RWPE2 (cell line): ENCODE measurements at places on chromosomes 5 and 9.
A peak's percentile ranks its signal among the peaks of the same experiment; 100 is the strongest.

GRCh38 chr9:71770170-71770569 is 1.9 kb upstream of the CEMIP2 start:
- DNase-seq: no peak

- DNase-seq: peak; percentile 51
Observed at GRCh38 chr5:1765141-1765879, 34.3 kb downstream of the MRPL36 start.

- peak; percentile 45 for DNase-seq
Observed at GRCh38 chr9:133737774-133738639, at the start of gene SARDH. TSS of gene SARDH (minus strand) at chr9:133738352. CDS start at chr9:133734173, 4,179 bp downstream.

GRCh38 chr9:120846251-120846889 is 3.6 kb upstream of the PSMD5 start:
- no peak for DNase-seq

DNA sequence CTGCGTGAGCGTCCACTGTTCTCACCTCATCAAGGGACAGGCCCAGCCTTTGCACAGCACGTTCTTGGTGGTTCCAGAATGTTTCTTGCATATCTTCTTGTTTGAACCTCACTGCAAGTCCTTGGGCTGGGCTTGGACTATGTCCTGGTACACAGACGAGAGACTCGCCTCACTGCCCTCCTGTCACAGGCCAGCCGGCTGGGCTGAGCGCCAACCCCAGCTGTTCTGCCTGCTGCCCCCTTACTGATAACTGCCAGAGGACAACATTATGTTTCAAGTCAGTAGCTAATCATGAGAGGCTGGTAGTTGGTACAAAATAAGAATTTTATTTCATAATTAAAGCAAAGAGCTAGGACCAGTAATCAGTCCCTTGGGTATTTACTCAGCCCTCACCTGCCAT is 52.8 kb upstream of the LRRTM2 start:
- DNase-seq: no peak

- no peak for DNase-seq
Observed at GRCh38 chr9:98576354-98576753, 132.4 kb downstream of the GABBR2 start.

DNA sequence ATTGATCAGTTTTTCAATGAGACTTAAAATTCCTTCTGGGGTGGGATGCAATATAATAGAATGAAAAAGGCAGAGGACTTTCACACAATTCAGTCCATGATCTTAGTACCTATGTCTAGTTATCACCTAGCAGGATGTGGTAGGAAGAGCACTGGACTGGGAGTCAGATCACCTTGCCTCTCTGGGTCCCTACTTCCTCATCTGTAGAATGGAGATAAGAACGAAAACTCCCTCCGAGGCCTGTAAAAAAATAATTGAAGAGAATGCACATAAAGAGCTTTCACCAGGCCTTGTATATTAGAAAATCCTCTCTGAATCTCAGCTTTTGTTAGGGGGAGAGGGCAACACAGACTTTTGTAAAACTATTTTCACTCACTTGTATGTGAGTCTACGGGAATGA is 681 bp upstream of the TMEFF1 start:
- DNase-seq: no peak

DNA sequence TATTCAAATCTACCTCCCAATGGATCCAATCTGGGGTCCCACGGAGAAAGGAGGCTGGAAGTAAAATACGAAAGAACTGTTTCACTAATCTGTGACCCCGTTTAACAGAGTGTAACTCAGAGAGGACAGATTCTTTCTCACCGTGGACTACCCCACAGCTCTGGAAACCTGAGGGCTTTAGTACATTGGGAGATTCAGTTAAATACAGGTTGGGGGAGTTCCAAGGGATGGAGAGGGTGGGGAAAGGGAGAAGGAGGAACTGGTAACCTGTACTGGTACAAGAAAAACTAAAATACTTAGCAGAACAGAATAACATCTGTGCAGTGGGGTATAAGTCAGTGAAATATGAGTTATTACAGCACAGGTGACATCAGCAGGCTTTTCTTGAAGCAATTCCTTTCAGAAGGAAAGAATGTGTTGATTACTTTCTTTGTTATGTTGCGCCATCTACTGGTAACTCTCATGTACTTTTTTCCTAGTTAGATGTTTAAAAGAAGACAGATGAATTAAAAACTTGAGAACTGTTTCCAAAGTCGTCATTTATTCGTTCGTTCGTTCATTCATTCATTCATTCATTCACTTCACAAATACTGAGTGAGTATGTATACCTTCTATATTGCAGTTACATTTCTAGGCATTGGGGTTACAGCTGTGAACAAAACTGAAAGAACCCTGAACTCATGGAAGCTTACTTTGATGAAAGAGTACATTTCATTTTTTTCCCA is 30.0 kb upstream of the STOM start:
- DNase-seq: no peak

DNA sequence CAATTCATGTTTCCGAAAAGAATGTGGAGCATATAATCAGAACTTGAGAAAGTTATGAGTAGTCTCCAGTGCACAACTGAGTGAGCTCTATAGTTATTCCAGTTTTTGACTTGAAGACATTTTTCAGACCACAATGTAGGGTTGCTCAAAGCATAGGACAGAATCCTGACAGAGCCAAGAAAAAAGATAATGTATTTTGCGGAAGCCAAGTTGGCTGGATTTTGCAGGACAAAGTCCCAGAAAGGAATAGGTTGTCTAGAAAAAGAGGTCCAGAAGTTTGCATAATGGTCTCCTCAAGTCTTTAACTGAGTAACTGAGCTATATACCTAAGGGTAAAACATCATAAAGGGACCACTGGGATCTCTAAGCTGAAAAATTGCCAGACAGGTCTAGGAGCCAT is 1028.0 kb downstream of the TAF11L14 start:
- no peak for DNase-seq

DNA sequence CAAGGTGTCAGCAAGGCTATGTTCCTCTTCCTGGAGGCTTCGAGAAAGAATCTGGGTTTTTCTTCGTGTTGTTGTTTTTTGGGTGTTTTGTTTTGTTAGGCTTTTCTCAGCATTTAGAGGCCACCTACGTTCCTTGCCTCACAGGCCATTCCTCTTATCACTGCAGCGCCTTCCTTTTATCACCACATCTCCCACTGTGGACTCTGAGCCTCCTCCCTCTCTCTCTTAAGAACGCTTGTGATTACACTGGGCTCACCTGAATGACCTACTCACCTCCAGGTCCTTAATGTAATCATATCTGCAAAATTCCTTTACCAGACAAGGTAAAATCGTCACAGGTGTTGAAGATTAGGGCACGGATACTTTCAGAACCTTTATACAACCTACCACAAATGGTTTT is 340.8 kb downstream of the DTWD2 start:
- DNase-seq: no peak

- no peak for DNase-seq
Observed at GRCh38 chr5:2373631-2374030, 377.8 kb downstream of the IRX2 start.

GRCh38 chr5:169328401-169328800 is 27.5 kb upstream of the SLIT3 start:
- no peak for DNase-seq

DNA sequence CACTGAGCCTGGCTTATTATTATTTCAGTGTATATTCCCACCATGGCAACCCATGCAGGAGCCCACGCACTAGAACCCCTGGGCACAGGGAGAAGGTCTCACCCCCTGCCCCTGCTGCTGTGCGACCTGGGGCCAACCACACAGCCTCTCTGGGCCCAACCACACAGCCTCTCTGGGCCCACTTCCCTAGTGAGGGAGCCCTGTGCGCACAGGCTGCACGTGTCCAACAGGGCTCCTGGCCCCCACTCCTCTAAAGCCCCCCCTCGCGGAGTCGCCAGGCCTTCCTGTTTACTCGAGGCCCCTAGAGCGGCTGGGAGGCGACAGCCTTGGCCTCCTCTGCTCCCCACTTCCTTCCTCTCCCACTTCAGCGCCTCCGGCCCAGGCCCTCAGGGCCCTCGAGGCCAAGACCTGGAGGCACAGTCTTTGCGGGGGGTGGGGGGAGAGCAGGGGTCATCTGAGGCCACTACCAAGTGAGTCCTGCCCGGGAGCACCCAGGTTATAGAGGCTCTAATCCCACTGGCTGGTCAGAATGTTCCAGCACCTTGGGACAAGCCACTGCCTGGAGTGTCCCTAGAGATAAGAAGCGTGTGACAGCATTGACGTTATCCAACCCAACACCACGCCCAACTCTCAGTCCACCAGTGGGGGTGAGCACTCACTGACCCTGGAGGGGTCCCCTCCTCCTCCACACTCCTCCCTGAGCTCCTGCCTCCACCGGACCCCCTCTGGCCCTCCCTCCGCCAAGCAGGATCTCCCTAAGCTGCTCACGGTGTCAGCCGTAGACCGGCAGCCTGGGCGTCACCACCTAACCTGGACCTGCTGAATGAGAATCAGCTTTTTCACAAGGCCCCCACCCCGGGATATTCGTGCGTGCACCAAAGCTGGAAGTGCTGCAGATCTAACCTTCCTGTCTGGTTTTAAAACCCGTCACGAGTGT is 7.9 kb upstream of the ENG start:
- DNase-seq: no peak

DNA sequence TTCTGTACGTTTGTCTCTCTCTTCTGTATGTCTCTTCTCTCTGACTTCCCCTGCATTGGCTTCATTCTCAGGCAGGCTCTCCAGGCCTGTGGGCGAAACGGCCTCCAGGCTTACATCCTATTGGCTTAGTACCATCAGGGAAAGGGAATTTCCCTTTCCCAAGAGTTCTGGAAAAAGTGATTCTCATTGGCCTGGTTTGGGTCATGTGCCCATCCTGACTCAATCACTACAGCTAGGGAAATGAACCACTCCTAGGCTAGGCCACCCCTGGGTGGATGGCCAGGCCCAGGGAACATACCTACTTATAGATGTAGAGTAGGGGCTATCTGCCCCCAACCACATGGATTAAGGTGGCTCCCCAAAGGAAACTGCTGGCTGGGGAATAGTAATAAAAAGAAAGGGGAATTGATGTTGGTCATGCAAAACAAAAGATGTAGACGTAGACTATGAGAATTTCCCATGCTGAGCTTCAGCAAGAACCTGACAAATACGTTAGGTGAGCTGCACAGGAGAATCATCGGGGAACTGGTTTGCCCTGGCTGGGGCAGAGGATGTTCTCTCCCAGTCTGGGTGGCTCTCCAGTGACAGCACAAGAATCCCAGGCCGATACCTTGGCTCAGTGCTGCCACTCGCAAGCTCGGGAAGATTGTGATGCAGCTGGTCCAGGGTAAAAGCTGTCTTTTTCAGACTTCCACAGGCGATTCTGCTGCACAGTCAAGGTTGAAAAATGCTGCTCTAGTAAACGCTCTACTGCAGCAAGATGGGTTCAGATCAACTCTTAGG is 3.7 kb upstream of the EGR1 start:
- no peak for DNase-seq

GRCh38 chr5:72480841-72481240 is 26.4 kb downstream of the ZNF366 start:
- no peak for DNase-seq

DNA sequence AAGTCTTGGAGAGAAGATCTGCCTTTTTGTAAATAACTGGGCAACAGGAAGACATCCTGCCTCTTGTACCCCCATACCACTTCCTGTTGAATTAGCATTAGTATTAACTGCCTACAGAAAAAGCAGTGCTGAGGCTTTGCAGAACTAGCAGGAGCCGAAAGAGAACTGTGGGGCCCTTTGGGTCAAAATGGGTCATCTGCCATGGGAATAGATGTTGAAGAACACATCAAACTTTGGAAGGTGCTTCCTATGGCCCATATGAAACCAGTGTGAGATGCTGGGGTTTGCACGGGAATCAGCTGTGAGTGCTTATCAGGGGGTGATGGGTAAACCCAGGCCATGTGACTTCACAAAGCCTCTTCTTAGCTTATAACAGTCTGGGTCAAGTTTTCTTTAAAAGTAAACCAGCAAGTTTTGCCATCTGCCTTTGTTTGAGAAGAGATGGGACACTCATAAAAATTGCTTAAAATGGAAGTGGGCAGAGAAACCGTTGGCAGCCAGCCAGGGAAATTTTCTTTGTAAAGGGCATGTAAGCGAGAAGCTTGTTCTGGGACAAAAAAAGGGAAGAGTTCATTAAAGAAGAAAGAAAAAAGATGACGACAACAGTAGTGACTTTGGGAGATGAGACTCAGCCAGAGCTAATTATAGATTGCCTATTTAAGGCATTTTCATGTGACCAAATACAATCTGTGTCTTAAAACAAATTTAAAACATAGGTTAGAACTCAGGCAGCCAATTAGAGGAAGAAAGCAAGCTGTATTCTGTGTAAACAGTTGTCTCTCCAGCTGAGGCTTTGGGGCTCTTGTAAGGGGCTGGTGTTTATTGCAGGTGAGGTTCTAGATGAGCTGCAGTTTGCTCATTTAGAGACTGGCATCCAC is 4.4 kb downstream of the SLC25A25 start:
- no peak for DNase-seq

DNA sequence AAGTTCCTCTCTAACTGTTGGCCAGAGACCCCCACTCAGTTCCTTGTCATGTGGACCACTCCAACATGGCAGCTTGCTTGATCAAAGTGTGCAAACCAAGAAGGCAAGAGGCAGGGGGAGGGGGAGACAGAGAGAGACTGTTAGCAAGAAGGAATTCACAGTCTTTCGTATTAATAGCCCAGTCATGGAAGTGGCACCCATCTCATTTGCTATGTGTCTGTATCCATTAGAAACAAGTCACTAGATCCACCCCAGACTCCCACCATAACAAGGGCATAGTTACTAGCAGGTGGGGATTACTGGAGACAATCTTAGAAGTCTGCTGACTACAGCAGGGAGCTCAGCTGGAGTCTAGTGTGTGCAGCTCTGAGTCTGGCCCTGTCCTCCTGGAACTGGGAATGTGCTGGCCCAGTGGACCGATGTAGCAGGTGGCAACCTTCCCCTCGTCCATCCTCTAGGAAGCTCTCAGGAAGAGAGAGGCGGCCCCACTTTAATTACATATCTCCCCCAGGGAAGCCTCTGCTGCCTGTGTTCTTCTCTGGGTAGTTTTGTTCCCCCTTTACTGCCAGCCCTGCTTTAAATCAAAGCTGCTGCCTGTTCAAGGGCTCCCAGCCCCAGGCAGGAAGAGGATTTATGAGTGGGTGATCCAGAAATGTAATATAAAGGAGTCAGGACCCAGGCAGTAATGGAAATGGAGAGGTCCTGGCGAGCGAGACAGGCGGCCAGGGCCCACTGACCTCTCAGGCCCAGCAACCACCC is 47.8 kb upstream of the ALDH1B1 start:
- no peak for DNase-seq

- no peak for DNase-seq
Observed at GRCh38 chr9:22098643-22099332, 89.7 kb upstream of the CDKN2B start.

DNA sequence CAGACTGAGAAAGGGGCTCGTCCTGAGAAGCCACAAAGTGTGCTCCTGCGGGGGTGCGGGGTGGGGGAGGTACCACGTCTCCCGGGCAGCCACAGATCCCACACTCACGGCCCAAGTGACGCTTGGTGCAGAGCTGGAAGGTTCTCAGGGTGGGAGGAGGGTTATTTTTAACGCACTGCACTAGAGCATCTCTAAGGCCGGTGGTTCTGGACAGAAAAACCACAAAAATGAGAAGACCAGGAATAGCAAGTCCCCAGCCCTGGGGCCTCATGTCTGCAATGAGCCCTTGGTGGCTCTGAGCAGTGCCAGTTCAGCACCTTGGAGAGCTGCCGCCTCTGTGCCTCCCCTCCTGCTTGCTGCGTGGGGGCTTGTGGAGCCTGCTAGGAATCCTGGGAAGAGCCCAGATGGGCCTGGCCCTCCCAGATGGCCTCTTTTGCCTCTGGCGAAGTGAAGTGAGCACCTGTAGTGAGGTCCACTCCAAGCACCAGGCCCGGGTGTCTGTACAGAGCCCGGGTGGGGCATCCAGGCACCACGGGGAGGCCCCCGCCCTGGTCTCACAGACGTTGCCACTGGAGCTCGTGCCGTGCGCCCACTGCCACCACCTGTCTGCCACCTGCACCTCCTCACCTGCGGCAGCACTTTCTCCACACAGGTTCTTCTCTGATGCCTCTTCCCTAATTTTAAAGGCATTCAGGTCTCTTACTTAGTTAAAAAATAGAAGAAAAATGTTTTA is 48.9 kb upstream of the CACNA1B start:
- no peak for DNase-seq
